ENCODE measurements at places on chromosomes 12 and 14.

DNA sequence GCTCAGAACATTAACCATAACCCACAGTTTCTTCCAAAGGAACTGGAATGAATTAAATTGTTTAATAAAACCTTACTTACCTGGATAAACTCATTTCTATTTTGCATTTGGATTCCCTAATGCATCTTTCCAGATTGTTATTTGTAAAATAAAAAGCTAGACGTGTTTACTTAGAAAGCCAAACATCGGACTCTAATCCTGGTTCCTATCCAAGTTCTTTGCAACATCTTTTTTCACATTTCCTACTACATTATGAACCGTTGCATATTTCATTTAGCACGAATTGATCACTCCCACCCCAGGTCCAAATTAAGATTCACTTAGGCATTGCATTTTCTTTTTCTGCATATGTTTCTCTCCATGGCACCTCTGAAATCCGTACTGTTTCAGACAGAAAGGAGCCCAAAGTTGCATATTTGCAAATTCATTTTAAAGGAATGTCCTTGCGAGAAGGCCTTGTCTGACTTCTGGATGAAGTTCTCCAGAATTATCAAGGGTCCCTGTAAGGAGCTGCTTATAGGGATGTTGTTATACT lies 164.4 kb upstream of the GSC start:
- no peak for DNase-seq

GRCh38 chr12:109961612-109962011 lies 34.6 kb downstream of the GIT2 start:
- no peak for DNase-seq

DNA sequence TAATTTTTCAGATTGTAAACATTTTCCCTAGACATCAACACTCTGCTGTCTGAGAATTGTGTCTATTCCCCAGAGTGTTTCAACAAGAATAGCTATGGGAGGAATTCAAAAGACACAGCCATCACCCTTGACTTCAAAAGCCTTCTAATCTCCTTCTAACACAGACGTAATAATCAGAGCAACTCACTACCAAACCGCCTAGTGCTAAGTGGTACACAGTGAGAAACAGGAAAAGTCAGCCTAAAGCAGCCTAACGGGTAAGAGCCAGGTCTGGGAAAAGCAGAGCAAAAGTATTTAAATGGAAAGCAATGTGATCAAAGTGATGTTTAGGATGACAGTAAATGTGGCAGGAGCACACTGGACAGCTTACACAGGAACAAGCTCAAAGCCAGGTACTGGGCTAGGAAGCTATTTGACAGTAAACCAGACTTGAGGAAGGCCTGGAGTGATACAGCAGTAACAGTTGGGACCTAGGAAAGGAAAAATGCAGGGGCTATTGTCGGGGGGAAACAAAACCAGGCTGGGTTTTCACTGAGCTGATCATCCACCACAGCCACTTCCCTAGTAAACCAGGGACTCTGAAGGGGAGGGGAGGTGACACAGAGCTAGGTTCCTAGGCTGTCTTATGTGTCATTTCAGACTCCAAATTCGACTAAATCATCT lies 29.4 kb downstream of the CORO1C start:
- no peak for DNase-seq

GRCh38 chr14:79111987-79112501 lies 941.9 kb downstream of the NRXN3 start:
- DNase-seq, result no peak

GRCh38 chr12:132139912-132140311 lies 4.2 kb downstream of the DDX51 start:
- no peak for DNase-seq

DNA sequence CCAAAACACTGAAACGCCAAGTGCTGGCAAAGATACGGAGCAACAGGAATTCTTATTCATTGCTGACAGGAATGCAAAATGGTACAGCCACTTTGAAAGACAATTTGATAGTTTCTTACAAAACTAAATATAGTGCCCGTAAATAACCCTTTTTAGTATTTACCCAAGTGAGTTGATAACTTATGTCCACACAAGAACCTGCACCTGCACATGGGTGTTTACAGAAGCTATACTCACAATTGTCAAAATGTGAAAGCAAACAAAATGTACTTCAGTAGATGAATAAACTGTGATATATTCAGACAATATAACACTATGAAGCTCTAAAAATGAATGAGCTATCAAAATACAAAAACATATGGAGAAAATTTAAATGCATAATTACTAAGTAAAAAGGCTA lies 86.6 kb downstream of the ATXN7L3B start:
- no peak for DNase-seq

- no peak for DNase-seq
Observed at GRCh38 chr14:39228044-39228443, 5.7 kb upstream of the MIA2 start.

DNA sequence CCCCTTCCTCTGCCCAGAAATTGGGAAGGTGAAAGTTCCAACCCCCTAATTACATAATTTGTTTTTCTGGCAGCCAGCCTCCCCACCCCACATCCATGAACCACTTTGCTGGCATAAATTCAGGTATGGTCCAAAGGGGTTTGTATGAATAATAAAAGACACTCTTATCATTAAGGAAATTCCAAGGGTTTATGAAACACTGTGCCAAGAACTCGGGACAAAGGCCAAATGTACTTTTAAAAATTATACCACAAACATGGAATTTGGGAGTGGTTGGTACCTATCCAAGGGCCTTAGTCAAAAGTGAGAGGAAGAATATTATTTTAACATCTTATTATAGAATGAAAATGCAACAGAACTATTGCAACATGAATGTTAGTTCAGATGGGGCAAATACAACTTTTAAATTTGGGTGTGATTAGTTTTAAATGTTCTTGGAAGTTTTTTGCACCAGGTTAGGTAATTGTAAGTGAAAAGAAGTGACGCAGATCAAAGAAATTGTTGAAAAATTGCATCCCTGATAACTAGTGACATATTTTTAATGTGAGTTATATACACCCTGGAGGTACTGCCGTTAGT lies 217.8 kb downstream of the TMEM117 start:
- no peak for DNase-seq

GRCh38 chr12:49972641-49973360 lies at the start of gene AQP6:
TSS of gene AQP6 (plus strand) at chr12:49972947. CDS start at chr12:49973174, 227 bp downstream.
- DNase-seq, result no peak

- no peak for DNase-seq
Observed at GRCh38 chr12:11812586-11813437, 163.3 kb downstream of the ETV6 start.

GRCh38 chr14:98167705-98168104 lies 1104.3 kb downstream of the BCL11B start:
- no peak for DNase-seq
